Aortic smooth muscle cell (primary cell): ENCODE measurements at places on chromosomes 7 and 10. TPM values are rescaled to one million over a fixed set of nuclear protein-coding genes. Genes with fewer than 3 reads are reported as not detected.

ODAD2 gene
- total RNA-seq, result 0.40 and 0.68 TPM in 2 replicates

CALML5 gene
- total RNA-seq, result not detected in 2 replicates

GJD4 gene
- total RNA-seq, result not detected in 2 replicates

OPALIN gene
- total RNA-seq, result not detected in 2 replicates

EXOC6 gene
- total RNA-seq, result 14.5 and 16.8 TPM in 2 replicates

TMEM168 gene
- 21.9 and 27.9 TPM in 2 replicates for total RNA-seq

HIF1AN gene
- 10.3 and 11.9 TPM in 2 replicates for total RNA-seq

SFTPD gene
- total RNA-seq, result not detected in 2 replicates

HOXA6 gene
- total RNA-seq, result not detected in 2 replicates

DRGX gene
- not detected in 2 replicates for total RNA-seq

CALCR gene
- not detected in 2 replicates for total RNA-seq

GPR141 gene
- total RNA-seq, result not detected in 2 replicates

TNPO3 gene
- total RNA-seq, result 48.0 and 54.2 TPM in 2 replicates

SHH gene
- 0.06 and 0.13 TPM in 2 replicates for total RNA-seq

PAPSS2 gene
- 149 and 237 TPM in 2 replicates for total RNA-seq

KNDC1 gene
- total RNA-seq, result 0.12 and 0.26 TPM in 2 replicates

HNRNPF gene
- total RNA-seq, result 218 and 235 TPM in 2 replicates

SLC39A12 gene
- not detected in 2 replicates for total RNA-seq

PRLHR gene
- total RNA-seq, result not detected in 2 replicates

LRRTM3 gene
- total RNA-seq, result not detected in 2 replicates

FKBP6 gene
- total RNA-seq, result not detected in 2 replicates

ELN gene
- 55.2 and 219 TPM in 2 replicates for total RNA-seq

UPK3B gene
- 0.19 and 0.26 TPM in 2 replicates for total RNA-seq

LIPK gene
- total RNA-seq, result not detected in 2 replicates

FAM241B gene
- 0.13 and 0.19 TPM in 2 replicates for total RNA-seq

PHKG1 gene
- total RNA-seq, result 2.0 and 9.4 TPM in 2 replicates

TMEM229A gene
- 0.13 and 0.37 TPM in 2 replicates for total RNA-seq

PNLIPRP1 gene
- total RNA-seq, result not detected in 2 replicates

LYZL1 gene
- not detected in 2 replicates for total RNA-seq

SLC26A5 gene
- total RNA-seq, result not detected in 2 replicates

CYP3A4 gene
- total RNA-seq, result not detected in 2 replicates

GIMAP8 gene
- 0.62 and 2.1 TPM in 2 replicates for total RNA-seq

STK31 gene
- not detected in 2 replicates for total RNA-seq

BEND7 gene
- 2.7 and 2.9 TPM in 2 replicates for total RNA-seq

BTBD16 gene
- 0.31 and 0.40 TPM in 2 replicates for total RNA-seq

GFRA1 gene
- total RNA-seq, result under 0.01 and 0.12 TPM in 2 replicates

FEZF1 gene
- not detected in 2 replicates for total RNA-seq

ELAPOR2 gene
- 3.3 and 7.8 TPM in 2 replicates for total RNA-seq

CRYGN gene
- 0.12 and 0.13 TPM in 2 replicates for total RNA-seq

ASB15 gene
- not detected in 2 replicates for total RNA-seq

CNPY1 gene
- total RNA-seq, result not detected in 2 replicates

SPACDR gene
- total RNA-seq, result 0.25 and 0.79 TPM in 2 replicates

MOGAT3 gene
- total RNA-seq, result not detected in 2 replicates
